ENCODE measurements at places on chromosomes 4 and X.

GRCh38 chr4:30553706-30554105, 166.5 kb upstream of the PCDH7 start:
- no peak for DNase-seq

DNA sequence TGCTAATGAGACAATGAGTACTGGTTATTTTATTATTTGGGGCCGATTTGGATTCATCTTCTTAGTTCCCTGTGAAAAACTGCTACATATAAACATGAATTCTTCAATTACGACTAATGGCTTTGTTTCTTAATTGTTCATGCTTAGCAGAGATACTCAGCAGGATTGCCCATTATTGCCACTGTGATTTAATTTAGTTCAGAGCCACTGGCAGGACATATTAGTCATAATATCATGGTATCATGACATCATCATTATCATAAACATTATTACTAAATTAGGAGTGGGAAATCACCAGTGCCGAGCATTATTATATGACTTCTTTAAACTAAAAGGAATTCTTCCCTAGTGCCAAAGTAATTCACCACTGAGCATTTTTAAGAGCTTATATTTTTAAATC, 201.4 kb downstream of the SPOCK3 start:
- peak; percentile 60 for DNase-seq

DNA sequence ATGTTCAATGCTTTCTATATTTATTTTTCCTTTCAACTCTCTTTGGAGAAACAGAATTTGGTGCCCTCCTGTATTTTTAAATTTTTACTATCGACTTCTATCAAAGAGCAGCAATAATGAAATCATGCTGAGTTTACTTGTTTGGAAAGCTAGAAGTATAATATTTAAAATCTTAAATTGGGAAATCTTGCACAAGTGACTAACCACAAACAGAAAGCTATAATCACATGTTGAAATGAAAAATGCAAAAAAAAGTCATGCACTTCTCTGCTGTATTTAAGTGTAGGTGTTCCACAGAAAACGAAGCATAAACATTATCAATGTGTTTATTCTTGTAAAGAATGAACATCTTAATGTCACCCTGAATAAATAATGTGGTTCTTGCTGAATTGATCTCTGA, 306.1 kb downstream of the PCDH18 start:
- no peak for DNase-seq

GRCh38 chr4:76898949-76899645, 1.2 kb upstream of the SOWAHB start:
- DNase-seq: no peak

- no peak for DNase-seq
These were observed 56.0 kb downstream of the HADH start for GRCh38 chr4:108045687-108046024.

DNA sequence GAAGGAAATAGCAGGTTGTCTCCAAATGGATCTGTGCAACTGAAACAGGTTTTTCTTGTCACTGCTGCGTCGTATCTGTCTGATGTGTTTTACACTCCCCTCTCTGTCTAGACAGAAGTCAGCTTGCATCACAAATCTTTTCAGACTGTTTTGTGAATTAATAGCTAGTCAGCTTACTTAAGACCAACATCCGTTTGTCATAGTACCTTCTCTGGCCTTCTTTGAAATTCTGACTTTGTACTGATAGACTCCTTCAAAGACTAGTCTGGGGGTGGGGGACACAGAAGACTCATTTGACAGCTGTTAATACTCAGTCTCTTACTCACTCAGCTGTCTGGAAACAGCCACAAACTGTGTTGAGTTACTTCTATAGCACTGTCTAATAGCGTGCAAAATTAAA, 197.8 kb downstream of the PALLD start:
- DNase-seq: no peak

GRCh38 chr4:153024466-153024865, 88.3 kb downstream of the FHDC1 start:
- DNase-seq: no peak

- no peak for DNase-seq
These were observed 62.6 kb upstream of the KLF3 start for GRCh38 chr4:38601244-38601915.

- no peak for DNase-seq
These were observed 37.6 kb downstream of the HTRA3 start for GRCh38 chr4:8307121-8307520.
